ENCODE measurements at places on chromosomes 6 and 20.

DNA sequence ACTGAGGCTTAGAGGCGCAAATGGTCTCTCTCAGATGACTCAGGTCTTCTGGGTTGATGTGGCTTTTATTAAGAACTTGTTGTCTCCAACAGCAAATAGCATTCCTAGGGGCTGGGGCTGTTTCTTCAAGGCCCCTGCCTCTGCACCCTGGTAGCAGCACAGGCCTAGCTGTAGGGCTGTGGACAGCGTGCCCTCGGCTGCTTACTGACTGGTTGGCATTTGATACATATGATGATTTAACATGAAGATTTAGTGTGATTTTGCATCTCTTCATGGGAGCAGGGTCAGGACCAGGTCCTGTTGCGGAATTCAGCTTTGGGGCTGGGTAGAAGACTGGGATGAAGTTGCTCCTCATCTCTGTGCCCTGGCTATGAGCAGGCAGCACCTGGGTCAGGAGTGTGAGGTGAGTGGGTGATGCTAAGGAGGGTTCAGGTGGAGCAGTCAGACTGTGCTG is 24.3 kb upstream of the IER3 start:
- DNase-seq = no peak

DNA sequence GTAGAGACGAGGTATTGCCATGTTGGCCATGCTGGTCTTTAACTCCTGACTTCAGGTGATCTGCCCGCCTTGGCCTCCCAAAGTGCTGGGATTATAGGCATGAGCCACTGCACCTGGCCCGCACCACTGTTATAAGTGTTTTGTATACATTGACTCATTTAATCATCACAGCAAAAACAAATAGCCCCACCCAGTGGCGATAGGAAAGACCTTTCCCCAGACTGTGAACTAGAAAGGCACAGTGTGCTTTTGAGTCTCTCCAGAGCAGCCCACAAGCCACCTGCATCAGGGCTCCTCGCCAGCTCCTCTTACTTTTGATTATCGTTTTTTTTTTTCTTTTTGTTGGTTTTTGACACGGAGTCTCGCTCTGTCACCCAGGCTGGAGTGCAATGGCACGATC is 27.9 kb upstream of the ZFP64 start:
- DNase-seq = no peak

DNA sequence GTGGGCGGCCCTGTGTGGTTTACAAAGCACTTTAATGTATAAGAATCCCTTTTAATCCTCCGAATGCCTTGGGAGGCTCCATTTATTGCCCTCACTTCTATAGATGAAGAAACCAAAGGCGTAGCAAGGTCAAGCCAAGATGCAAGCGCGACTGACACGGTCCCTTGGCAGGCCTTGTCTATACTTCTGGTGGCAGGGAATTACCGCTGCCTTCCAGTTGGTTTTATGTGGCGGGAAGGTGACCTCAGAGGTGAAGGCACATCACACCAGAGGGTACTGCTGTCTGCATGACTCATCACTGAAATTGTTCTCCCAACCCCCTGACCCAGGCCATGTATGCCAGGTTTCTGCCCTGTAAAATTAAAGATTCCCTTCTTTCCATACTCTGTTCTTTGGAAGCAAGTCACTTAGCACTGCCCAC is 36.1 kb upstream of the NAA20 start:
- no peak for DNase-seq

GRCh38 chr20:23613676-23614075 is 8.0 kb upstream of the CST9 start:
- DNase-seq = no peak

- no peak for DNase-seq
Observed at GRCh38 chr6:70844301-70844700, 112.6 kb downstream of the B3GAT2 start.

DNA sequence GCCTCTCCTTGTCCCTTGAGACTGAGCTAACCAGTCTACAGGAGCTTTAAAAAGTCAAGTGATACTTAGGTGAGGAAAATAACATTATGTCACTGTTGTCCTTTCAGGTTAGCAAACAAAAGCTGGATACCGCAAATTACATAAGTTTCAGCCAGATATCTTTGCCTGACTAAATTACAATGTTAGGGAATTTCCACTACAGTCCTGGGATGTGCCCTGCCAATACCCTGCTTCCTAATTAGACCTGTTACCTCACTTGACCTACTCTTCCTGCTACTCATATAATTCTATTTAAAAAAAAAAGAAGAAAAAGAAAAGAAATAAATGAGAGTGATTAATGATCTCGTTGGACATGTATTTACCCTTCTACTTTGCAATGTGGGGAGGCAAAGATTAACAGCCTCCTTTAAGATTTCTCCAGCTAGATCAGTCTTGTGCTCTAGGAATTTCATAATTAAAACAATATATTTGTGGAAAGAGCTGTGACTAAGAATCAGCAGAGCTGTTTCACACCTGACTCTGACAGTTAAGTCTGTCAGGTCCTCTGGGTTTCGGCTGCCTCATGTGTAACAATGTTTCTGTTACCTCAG is 318.9 kb downstream of the HDGFL1 start:
- no peak for DNase-seq

DNA sequence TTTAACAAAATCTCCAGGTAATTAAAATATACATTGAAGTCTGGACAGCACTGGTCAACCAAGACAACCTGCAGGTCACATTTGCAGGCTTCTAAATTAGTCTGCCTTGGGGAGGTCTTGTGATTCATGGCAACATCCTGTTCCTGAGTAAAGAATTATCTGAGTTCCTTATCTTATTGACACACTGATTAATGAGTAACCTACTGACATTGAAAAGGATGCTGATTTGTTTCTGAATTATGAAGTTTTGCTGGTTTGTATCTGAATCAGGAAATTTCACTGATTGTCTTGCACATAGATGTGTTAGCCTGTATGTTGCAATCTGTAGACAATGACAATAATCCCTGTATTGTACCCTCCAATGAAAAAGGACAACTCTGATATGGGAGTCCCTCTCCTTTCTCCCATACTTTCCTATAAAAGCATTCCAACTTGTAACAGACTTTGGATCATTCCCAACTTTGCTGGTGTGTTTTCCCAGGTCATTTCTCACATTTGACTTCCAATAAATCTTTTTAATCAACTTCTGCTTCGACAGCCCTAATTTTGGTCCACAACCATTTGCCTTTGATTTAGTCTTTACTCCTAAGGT is 80.0 kb downstream of the LAMP5 start:
- no peak for DNase-seq

GRCh38 chr6:268394-268935 is 23.8 kb upstream of the DUSP22 start:
- no peak for DNase-seq

- no peak for DNase-seq
Observed at GRCh38 chr20:51303731-51304670, 238.5 kb downstream of the NFATC2 start.

DNA sequence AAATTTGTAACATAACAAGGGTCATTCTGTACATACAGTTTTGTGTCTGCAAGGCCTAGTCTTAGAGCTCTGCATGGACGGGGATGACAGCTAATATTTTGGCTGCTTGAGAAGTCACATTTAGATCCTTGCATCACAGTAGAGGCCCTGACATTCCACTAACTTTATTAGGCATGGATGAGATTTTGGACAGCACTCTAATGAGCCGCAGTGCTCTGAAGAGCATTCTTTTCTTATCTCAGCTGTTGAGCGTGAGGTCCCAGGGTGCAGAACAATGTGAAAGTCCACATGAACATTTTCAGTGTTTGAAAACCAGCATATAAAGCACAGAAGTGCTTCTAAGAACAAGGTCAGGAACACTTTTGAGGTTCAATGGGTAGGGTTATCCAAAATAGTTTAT is 58.9 kb downstream of the IPCEF1 start:
- no peak for DNase-seq

DNA sequence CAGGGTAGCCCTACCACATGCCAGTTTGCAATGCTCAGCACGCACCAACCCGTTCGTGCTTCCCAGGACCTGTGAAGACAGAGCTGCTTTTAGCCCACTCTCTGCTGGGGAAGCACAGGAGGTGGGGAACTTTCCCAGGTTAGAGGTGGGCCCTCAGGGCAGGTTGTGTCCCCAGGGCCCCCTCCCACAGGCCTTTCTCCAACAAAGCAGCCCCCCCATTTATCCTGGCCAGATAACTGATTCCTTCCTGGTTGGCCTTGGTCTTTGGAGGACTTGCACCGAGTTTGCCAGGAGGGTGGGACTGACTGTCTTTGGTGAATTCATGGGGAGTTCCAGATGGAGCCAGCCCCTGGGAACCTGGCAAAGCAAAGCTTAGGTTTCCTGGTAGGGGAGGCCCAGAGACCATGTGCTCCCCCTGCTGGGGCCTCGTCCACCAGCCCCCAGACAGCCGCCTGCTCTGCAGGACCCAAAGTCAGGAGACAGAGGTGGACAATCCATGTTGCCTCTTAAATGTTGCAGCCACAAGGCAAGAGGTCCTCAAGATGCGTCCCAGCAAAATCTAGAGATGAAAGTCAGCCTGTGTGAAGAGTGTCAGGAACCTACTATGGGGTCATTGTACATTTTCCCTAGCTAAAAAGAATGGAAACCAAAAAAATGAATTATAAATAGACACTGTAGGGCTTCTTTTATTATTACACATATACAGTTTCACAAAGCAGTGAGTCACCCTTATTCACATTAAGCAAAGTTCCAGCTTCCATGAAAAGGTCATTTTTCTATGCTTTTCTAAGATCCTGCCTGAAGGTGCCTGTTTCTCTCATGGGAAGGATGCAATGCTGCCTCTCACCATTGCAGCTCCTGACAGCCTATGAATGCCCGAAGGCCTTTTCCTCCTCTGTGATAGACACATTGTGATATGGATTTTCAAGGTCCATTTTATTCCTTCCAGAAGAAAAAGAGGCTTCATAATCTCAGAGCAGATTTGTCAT is 497.8 kb downstream of the PREX1 start:
- DNase-seq = no peak

GRCh38 chr6:137495703-137496336 is 1.6 kb upstream of the OLIG3 start:
- no peak for DNase-seq

GRCh38 chr6:132712366-132712765 is 1.5 kb downstream of the VNN1 start:
- no peak for DNase-seq

- no peak for DNase-seq
Observed at GRCh38 chr6:14211562-14211942, 94.0 kb downstream of the CD83 start.

DNA sequence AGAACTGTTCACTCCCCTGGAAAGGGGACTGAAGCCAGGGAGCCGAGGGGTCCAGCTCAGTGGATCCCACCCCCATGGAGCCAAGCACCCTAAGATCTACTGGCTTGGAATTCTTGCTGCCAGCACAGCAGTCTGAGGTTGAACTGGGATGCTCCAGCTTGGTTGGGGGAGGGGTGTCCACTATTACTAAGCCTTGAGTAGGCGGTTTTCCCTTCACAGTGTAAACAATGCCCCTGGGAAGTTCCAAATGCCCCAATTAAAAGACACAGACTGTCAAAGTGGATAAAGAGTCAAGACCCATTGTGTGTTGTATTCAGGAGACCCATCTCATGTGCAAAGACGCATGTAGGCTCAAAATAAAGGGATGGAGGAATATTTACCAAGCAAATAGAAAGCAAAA is 150.2 kb downstream of the LPA start:
- DNase-seq = no peak

DNA sequence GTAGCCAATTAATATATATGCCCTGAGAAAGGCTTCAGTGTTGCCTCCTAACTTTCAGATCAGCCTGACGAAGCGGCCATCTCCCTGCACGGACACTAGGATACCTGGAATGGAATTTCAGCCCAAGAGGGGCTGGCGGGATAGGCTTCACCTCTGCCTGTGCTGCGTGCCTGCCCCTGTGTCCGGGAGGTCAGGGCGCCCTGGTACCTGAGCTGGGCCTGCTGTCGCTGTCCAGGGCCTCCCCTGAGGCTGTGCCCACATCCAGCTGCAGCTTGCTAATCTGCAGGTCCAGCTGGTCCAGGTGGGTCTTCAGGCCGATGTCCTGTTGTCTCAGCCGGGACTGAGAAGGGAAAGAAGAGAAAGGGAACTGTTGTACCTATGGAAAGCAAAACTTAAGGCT is 8.6 kb downstream of the DACT2 start:
- DNase-seq = no peak

- no peak for DNase-seq
Observed at GRCh38 chr6:14276667-14277404, 159.3 kb downstream of the CD83 start.

- DNase-seq = no peak
Observed at GRCh38 chr6:108176281-108177089, 10.7 kb downstream of the NR2E1 start.

DNA sequence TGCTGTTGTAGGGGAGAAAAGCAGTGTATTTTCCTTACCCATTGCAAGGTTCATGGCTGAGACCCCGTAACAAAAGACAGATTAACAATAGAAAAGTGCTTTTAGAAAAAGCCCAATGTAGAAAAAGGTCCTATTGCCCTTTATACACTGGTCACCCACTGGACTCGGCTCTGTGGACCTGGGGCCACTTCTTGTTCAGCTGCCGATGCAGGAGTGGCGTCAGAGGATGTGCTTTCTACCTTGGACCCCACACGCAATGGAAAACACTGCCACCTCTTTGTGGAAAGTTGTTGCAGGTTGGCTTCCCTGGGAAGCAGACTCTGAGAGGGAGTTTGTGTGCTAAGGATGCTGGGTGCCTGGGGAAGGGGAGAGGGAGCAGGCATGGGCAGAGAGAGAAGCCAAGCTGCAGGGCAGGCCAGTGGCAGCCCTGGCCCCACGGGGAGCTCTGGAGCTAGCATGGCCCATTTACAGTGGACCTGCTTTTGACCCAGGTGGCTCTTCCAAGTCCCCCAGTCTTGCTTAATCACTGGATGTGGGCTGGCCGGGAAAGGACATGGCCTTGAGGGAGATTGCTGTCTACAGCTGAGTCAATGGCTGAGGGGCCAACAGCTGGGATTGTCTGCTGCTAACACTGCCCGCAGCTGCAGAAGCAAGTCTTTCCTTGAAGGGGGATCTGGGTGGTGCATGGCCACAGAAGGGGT is 142.9 kb downstream of the CDC5L start:
- no peak for DNase-seq

DNA sequence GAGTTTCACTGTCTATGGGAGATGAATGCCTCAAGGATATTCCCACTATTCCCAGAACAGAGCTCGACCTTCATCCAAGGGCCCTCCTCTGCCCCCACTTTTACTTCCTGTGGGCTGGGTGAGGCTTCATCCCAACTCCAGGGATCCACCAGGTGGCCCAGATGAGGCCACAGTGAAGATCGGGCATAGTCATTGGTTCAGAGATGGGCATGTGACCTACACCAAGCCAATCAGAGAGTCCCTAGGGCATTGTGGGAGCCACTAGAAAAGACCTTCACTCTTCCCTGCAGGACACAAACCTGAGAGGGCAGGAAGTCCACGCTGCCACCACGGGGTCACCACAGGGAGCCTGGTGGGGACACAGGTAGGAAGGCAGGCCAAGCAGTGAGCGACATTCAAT is 72.9 kb upstream of the SLC22A16 start:
- no peak for DNase-seq

- no peak for DNase-seq
Observed at GRCh38 chr6:66245231-66245630, 538.2 kb upstream of the EYS start.
